Right lung (tissue), 10 donors: ENCODE measurements at places on chromosomes 11 and 22. TPM values are rescaled to one million over a fixed set of nuclear protein-coding genes. Genes with fewer than 3 reads are reported as not detected.

GRCh38 chr11:112836256-112836602, 125.0 kb upstream of the NCAM1 start:
- no peak for DNase-seq

GRCh38 chr11:1397862-1398527, 8.3 kb downstream of the BRSK2 start:
- DNase-seq: no peak

DNA sequence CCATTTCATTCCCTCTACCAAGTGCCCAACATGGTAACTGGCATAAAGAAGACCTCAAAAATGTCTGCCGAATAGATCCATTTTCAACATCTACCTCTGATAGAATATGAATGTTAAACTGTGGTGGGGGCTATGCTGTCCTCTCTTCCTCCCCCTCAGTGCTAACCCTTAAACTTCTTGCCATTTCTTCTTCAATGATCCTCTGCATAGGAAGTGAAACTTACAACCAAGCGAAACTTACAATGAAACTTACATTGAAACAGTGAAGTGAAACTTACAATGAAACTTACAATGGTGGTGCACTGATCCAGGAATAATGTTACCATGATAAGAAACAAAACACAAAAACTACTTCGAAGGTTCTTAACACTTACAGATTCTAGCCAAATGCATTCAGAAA, 4.7 kb downstream of the RTCB start:
- DNase-seq: no peak

Gene NARS2
- polyA plus RNA-seq: 34.5 TPM

Gene RAB1B
- 107 TPM for polyA plus RNA-seq

- no peak for DNase-seq
Measured at GRCh38 chr11:19683862-19684491, 28.7 kb upstream of the NAV2 start.
